ENCODE measurements at places on chromosomes 7 and 10.
A peak's percentile ranks its signal among the peaks of the same experiment; 100 is the strongest.

DNA sequence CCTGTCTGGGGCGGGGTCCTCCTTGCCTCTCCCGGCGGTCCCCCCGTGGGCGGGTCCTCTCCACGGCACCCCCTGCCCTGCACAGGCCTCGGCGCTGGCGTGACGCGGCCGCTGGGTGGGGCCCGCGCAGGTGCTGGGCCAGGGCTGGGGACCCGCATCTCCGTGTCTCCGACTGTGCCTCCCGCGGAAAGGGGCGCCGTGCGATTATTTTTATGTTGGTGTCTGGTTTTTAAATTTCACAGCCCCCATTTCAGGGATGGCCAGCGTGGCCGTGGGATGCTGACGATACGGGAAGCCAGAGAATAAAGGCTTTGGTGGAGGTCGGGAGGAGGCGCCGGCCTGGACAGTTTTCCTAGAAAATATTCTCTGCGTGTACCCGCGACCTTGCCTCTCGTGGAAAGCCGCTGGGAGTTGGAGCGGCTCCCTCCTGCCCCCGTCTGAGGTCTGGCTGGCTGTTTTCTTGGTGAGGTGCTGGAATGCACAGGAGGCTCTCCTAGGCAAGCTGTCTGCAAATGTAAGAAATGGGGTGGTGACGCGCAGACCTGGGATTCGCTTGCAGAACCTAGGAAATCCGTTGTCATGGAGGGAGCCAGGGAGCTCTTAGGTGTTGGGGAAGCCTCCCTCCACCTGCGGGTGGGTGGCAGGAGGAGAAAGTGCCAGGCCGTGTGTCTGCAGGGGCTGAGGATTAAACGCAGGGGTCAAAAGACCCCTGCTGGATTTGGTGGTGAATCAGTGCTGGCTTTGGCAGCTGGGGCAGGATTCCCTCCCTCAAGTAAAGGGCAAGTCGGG lies 28.7 kb upstream of the JAKMIP3 start:
- DNase-seq, result no peak

- DNase-seq, result peak; percentile 91
These were observed at the start of the genes MRPL43 and TWNK for GRCh38 chr10:100986952-100987684. Gene MRPL43, minus strand, starts transcription at chr10:100987497. Its CDS starts 54 bp downstream, at chr10:100987443. Gene TWNK, plus strand, starts transcription at chr10:100987543. Its CDS starts 668 bp downstream, at chr10:100988211.

DNA sequence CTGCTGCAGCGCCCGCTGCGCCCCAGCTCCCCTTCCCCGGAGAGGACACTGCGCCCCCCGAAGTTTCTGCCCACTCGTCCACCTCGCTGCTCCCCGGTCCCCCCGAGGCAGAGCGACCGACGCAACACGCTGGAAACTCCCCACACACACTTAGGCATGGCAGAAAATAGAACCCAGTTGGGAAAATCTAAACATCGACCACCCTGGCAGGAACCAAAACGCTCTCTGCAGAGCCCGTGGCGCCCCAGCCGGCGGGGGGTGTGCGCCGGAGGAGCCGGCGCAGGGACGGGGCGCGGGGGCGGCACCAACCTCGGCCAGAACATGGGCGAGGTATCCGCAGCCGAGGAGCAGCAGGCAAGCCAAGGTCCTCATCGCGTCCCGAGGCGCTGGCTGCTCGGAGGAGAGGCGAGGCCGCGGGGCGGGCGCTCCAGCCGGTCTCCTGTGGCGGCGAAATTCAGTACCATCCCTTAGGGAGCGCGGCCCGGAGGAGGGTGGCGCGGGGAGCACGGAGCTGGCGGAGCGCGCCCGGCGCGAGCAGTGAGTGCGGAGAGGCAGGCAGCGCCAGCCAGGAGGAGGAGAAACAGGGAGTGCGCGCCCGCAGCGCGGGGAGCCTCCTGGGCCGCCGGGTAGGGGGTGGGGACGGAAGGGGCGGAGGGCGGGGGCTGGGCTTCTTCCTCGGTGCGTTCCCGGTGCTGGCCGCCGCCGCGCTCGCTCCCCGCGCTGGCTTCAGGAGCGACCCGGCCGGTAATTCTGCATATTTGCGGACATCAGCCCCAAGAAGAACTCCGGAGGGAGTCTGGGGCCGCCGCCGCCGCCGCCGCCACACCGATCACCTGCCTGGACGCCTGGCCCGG lies 789 bp downstream of the PDGFA start:
- peak; percentile 54 for DNase-seq

DNA sequence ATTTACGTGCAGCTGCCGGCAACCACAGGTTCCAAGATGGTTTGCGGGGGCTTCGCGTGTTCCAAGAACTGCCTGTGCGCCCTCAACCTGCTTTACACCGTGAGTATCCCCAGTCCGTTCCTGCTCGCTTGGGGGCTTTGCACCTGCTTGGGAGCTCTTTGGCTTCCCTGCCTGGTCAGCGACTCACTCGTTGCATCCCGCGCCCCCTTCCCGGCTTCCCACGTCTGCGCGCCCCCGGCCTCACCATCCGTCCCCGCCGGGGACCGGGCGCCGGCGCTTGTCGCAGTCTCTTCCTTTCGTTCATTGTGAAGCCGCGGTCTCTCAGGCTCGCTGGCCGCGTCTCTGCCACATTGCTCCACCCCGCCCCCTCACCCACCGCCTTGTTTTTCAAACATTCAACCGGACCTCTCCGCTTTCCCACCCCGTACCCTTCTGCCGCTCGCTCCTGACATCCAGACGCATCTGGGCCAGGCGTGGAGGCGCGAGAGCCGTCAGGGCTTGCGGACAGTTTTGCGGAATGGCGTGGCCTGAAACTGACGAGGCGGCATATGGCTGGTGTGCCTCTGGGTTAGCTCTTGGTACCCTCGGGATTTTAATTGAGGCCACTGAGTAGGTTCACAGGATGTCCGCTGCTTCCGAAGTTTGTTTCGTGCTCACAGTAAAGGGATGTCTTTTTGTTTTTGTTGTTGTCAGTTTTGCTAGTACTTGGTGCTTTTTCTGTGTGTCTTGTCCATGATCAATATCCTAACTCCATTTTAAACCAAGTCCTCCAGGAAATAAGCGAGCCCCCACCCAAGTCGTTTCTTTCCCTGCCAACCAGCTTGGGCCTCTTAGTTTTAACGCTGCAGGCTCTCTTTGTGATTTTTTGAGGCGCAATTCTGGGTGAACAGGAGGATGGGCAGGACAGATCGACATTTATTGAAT lies 639 bp downstream of the TSPAN13 start:
- peak; percentile 17 for DNase-seq

DNA sequence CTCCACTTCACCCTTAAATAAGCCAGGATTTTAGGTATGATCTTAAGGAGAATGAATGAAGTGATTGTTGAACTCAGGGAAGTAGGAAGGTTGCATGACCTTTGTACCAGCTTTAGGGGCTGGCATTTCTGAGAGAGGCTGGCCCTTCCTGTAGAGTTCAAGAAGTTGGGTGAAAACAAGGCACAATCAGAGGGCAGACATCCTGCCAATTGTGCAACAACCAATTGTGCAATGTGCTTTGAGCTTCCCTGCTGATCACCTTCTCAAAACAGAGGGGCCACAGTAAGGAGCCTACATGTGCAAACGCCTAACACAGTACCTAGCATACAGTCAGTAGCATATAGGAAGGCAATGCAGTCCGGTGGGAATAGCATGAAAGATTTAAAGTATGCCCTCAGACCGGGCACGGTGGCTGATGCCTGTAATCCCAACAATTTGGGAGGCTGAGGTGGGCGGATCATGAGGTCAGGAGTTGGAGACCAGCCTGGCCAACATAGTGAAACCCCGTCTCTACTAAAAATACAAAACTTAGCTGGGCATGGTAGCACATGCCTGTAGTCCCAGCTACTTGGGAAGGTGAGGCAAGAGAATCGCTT lies 5.4 kb downstream of the CPVL start:
- DNase-seq, result no peak

- DNase-seq, result no peak
These were observed 40.2 kb upstream of the IFRD1 start for GRCh38 chr7:112410092-112410491.

DNA sequence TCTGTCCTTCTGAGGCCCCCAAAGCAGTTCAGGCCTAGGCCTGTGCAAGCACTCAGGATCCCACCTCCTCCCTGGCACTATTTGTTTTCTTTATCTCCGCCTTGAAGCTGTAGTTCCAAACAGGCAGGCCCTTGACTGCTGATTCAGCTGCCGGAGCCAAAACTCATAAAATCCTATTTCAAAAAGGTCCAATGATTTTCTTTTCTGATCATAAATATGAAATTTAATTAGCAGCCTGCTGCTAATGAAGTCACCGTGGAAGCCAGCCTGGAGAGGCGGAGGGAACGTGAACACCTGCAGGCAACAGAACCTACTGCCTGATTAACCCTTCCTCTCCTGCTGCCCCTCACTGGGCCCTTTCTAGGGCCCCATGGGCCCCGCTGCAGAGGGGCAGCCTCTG lies 60.1 kb downstream of the CARD11 start:
- no peak for DNase-seq

- peak; percentile 52 for DNase-seq
These were observed 55.5 kb upstream of the SYPL1 start for GRCh38 chr7:106167439-106168136.

GRCh38 chr7:110534241-110534931 lies 556.5 kb upstream of the LRRN3 start:
- DNase-seq, result no peak

DNA sequence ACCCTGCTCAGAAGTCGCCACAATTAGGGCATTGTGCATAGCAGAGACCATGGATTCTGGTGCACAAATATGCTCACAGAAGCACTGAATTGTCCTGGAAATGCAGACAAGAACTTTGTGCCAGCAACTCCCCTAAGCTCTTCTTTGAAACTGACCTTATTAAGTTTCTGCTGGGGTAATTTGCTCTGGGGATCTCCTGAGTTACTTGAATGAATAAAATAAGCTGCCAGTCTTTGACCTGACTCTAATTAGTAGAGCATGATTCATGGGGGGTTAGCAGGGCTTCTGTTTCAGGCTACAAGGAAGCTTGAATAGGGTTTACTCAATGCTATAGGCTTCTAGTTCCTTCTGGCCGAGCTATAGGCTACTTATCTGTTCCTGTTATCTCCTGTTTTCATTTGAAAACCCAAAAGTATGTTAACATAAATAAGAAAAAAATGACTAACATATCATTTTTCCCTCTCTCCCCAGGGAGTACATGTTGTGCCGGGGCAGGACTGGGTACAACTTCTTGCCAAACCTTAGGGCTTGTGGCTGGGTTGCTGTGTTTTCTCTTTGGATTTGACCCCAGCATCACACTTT lies 169.0 kb upstream of the TMEM229A start:
- no peak for DNase-seq

DNA sequence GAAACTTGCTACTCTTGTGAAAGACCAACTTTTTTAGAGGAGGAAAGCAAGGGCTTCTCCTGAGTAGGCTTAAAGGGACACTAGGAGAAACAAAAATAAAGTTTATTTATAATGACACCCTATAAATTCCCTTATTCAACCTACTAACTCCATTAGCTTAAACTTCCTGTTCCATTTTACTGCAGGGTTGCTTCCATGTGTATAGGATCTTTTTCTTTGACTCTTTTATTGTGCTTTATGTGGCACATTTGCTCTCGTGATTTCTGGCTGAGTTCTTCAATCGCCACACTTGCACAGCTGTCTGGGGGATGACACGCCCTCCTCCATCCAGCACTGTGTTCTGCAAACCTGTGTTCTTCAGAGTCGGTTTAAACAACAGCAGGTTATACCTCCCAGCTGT lies 225.7 kb upstream of the NPVF start:
- no peak for DNase-seq

GRCh38 chr10:72885953-72886352 lies 7.6 kb upstream of the OIT3 start:
- no peak for DNase-seq

DNA sequence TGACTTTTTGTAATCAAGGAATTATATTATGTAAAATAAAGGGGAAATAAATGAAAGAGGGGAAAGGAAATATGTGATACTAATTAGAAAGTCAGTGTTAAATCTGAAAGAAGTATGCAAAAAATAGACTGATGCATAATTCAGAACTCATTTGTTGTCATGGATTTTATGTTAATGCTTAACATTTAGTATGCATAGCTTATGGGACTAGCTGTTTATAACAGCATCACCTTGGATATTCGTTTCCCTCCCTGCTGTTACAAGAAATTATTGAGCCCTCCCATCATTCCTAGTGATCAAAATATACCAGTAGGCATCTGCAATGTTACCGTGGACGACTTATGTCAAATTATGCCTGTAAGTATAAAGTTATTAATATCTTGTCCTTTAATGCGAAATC lies 85.9 kb downstream of the HECTD2 start:
- DNase-seq, result no peak

DNA sequence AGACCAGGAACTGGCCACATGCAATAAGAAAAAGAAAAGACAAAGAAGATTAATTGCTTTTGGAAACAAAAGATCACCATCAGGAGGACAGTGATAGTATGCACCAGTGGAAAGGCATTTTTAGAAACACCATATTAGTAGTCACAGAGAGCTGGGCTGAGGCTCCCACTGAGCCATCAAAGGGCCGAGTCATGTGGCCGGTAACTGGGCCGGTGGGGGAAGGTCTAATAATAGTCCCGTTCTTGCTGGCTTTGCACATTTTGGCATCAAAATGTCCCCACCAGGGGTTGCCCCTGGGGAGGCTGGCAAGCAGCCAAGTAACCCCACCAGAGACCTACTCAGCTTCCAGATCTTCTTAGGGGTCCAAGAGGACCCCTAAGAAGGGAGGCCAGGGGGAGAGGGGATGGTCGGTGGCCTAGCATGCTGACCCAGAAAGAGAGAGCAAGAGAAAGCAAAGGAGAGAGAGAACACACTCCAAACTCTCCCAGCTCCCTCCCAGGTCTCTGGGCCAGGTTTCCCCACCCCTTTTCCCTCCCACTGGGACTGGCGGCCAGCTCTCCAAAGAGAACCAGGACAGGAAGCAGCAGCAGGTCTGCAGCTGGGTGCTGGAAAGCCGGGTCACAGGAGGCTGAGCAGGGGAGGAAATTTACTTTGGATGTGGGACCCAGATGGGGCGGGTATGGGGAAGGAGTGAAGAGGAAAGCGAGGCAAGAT lies 70.2 kb upstream of the FGFR2 start:
- DNase-seq, result peak; percentile 12

DNA sequence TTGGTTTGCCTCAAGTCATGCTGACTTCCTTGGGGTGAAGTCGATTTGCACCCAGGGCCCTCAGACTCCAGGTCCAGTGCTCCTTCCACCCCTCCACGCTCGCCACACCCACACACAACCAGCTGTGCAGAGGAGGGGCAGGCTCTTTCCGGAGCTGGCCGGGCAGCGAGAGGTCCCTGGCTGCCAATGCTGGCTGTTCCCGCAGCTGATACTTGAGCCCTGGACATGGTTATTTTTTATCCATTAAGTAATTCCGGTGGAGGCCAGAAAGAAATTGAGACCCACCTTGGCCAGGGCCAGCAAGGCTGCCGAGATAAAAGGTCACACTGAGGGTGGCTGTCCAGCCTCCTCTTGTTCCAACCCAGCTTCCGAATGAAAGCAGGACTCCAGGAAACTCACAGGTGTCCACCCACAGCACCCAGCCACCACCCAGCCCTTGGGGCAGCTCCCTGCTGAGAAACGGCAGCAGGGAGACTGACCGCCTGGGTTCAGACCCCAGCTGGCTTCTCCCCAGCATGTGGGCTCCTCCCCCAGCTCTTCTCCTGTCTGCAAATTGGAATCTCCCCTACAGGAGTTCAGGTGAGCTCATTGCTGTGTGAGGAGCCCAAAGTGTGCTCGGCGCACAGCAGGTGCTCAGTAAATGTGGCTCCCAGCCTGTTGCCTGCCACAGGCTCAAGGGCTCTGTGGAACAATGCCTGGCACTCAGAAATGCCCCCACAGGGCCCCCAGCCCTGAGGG lies 77.8 kb downstream of the PDGFA start:
- DNase-seq, result no peak
